BE2C (cell line): ENCODE measurements at places on chromosomes 3 and 15.

DNA sequence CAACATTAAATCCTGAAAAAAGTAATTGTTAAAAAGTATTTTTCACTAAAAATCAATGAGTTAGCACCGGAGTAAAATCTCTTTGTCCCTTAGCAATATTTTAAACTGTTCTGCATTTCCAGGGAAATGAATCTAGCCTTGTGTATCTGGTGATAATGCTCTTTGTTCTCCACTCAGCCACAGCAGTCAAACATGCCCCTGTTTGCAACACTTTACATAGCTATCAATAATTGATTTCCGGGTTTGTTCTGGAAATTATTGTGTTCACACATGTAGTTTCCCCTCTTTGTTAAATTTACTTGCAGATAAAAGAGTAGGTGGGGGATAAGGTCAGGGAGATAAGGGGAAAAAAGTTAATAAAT is 3.6 kb upstream of the A4GNT start:
- DNase-seq, result no peak

DNA sequence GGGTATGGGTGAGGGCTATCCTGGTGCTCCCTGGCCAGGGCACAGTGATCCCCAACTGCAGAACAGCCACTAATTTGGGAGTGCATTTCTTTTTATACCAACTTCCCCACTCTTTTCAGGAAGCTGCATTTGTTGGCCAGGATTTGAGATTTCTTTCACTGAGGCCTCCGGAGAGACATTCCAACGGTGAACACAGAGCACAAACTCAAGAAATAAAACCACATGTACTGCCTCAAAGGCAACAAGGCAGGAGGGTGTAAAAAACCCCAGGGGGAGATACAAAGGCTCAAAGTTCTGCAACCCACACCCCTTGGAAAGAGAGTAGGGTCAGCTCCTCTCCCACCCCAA is 65.3 kb downstream of the CPN2 start:
- DNase-seq, result no peak

DNA sequence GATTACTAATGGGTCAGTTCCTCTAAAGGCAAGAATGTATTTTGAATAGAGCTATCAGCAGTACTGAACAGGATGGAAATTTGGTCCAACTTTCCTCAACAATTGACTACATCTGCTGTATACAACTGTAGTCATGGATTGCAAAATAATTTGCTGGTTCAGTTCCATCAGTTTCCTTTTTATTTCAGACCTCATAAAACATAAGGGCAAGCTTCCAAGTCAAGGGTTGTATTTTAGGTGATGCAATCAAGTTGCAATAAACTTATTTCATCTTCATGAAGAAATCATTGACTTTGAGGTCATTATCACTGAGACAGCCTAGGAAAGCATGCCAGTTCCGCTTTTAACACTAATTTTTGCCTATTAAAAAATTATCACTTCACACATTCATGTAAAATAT is 90.4 kb upstream of the TSEN2 start:
- no peak for DNase-seq

DNA sequence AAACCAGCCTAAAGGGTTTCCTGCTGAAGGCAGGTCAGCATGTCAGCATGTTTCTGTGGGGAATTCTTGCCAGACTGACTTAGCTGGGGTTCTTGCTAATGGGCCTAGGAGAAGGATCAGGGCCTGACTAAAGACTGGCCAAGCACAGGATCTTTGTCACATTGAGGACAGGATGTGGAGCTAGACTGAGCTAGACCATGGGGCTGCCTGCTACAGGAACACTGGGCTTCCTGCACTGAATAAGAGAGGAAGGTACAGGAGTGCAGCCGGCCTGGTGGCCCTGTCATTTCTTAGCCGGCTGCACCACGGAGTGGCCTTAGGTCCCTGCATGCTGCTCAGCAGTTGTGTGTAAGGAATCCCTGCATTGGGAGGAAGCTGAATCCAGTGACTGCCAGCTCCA is 68.2 kb downstream of the GABRG3 start:
- DNase-seq, result no peak

GRCh38 chr3:9308298-9308990 is 54.4 kb upstream of the THUMPD3 start:
- no peak for DNase-seq

DNA sequence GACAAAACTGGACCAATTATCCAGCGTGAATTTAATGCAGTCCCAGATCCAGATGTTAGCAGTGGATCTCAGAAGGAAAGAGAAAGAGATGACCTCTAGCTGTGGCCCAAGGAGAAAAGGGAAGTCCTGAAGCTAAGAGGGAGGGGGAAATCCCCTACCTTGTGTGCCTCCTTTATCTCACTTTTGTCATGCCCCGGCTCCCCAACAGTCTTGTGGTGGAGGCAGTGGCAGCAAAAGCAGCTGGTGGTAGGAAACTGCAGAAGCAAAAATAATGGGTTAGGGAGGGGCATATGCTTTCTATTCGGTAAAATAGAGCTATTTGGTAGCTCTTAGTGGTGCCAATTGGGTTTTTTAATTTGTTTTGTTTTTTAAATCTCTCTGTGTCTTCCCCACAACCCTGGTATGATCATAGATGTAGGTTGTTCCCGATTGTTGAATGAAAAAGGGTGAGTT is 56.5 kb downstream of the MCTP2 start:
- no peak for DNase-seq

DNA sequence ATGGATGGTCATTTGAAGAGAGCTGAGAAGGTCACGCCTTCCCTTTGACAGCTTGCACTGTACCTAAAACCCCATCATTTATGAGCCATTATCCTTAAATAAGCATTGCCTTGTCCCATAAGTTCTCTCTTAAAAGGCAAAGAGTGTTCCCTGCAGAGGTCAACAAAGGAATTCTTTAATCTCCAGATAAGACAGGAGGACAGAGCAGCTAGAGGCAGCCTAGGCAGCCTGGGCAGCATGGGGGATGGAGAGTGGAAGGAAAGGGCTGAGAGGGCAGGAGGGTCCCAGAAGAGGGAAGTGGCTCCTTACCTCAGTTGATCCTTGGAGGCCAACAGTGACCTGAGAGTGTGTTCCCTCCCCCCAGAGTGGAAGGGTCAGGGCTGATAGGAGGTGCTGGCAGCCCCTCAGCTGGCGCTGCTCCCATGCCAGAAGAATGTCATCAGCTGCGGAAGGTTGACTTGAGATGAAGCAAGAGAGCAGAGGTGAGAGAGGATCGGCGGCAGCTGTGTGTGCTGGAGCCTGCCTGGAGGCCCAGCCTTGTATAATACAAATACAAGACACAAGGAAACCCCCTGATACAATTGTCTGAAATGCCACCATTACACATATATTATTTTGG is 12.8 kb downstream of the KBTBD13 start:
- no peak for DNase-seq

GRCh38 chr15:76107169-76107568 is 47.4 kb downstream of the TMEM266 start:
- DNase-seq, result no peak

GRCh38 chr3:161171113-161171512 is 50.0 kb upstream of the NMD3 start:
- no peak for DNase-seq

- DNase-seq, result no peak
Observed at GRCh38 chr3:66693461-66694031, 192.7 kb upstream of the LRIG1 start.
